ENCODE measurements at places on chromosomes 7 and 10.

GRCh38 chr7:50628434-50629084 is 63.4 kb upstream of the DDC start:
- DNase-seq: no peak

DNA sequence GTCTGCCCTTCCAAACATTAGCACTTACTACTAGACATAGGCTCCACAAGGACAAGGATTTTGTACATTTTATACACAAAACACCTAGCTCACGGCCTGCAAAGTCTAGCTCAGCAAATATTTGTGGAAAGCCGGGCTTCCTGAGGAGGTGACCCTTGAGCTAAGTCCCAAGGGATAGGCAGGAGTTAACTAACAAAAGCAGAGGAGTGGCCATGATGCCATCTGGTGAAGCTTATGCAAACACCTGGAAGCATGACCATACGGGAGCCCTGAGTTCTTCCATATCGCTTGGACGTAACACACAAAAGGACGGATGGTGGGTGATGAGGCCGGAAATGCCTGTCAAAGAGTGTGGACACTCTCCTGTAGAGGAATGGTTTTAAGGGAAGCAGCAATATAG is 25.9 kb upstream of the YAE1 start:
- DNase-seq: no peak

- DNase-seq: no peak
These were observed at the start of gene ALOX5 for GRCh38 chr10:45373576-45374349. Gene ALOX5 (plus strand): TSS chr10:45374216. CDS start chr10:45374280, 64 bp downstream.

GRCh38 chr10:124292911-124293615 is 125.7 kb downstream of the OAT start:
- DNase-seq: no peak

DNA sequence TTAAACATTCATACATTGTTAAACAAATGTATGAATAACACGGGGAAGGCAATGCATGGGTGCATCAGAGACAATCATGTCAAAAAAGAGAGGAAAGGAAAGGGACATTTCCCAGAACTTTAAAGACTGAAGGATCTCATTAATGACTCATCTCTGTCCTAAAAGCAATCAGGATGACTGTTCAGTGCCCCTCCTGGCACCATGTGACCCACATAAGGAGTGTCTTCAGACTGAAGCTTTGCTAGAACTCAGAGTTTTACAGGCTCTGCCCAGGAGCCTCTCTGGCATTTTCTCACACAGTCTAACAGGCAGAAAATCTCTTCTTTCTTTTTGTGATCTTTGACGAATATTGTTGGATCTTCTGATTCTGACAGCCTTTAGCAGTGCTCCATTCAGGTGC is 315.3 kb downstream of the OTUD1 start:
- no peak for DNase-seq

GRCh38 chr10:47024399-47025252 is 113.4 kb downstream of the PTPN20 start:
- peak; percentile 10 for DNase-seq

DNA sequence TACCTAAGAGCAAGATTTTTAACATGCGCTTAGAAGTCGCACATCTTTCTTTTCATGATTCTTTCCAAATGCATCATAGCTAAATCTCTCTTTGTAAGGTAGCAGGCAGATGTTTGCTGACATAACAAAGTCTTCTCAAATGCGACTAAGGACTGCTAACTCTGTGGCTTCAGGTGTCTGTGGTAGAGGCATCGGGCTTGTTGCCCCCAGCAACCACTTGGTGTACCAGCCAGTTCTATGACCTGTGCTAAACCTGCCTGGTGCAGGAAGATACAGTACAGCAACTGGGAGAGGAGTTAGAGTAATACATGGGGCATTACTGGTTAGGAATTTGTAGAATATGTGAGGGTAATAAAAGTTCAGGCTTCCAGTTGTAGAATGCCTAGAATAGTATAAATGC is 654.1 kb downstream of the NRG3 start:
- no peak for DNase-seq

DNA sequence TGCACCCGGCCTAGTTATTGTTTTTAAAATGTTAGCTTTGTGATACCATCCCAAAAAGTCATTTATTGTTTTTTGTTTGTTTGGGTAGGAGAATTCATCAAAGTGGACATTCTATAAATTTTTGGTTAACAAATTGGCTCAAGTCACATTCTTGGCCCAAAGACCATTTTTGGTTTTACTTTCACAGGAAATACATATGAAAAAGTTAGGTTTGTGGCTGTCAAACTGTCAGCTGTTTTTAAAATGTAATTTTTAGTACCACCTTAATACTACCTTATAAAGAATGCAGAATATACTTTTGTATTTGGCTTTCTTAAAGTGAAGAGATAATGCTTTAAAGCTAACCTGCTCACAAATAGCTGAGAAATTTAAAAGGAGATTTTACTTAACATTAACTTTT is 25.1 kb downstream of the TMEM168 start:
- DNase-seq: no peak

DNA sequence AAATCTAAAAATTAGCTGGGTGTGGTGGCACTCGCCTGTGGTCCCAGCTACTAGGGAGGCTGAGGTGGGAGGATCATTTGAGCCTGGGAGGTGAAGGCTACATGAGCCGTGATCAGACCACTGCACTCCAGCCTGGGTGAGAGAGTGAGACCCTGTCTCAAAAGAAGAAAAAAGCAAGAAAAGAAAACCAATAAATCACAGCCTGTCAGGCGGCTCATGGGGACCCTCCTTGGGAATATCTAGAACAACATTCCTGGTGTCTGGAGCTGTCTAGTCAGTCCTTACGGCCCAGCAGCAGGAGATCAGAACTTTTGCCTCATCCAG is 130.6 kb upstream of the TNRC18 start:
- no peak for DNase-seq

- DNase-seq: no peak
These were observed 192.8 kb upstream of the AHR start for GRCh38 chr7:17105701-17106100.

GRCh38 chr7:101814081-101814990 is 3.1 kb upstream of the CUX1 start:
- no peak for DNase-seq

DNA sequence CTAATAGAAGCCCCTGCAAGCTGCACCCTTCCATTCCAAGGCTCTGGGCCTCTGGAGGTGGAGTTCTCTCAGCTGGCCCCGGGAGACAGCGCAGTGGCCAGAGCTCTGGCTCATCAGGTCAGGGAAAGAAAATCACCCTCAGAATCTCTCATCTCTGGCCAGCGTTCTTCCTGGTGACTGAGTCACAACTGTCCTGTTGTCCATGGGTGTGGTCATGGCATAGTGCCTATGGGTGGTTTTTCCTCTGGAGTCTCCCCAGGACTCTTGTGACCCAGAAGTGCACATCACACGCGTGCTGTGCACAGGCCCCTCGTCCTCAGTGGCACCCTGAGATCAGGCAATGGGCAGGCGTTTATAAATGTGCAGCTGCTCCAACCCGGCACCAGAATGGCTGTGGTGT is 27.4 kb upstream of the FXYD4 start:
- DNase-seq: no peak

GRCh38 chr7:98913026-98913425 is 34.7 kb downstream of the TRRAP start:
- no peak for DNase-seq

DNA sequence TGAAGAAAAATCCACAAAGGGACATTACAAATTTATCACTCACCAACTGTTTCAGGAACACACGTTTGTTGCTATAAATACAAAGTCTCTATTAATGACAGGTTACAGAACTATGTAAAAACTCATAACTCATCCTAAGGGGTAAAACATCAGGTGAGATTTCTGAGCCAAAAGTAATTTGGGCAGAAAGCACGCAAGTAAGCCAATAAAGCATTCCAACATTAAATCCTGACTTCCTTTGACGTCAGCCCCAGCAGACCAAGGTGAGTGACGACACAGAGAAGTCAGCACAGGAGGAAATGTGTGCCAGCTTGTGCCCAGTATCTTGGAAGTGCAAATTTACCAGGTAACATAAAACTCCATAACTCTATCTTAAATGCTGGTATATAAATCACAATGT is 45.7 kb downstream of the IMMP2L start:
- no peak for DNase-seq

DNA sequence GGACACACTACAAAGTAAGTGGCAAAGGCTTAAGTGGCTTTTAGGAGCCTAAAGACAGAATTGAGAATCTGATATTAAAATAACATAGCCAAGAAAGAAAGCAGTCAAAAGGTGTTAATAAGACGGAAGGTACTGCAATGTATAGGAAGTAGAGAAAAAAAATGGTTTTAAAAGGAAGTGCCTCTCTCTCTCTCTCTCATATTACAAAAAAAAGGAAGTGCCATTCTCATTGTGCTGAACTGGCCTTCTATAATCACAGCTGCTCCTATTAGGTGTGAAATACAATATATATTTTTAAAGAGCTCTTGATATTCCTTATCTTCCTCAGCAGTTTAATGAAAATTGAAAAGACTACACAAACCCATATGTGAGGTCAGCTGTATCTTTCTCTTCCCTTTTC is 199.4 kb upstream of the NPVF start:
- DNase-seq: peak; percentile 26

GRCh38 chr10:112721080-112721698 is 228.9 kb upstream of the TCF7L2 start:
- DNase-seq: no peak

DNA sequence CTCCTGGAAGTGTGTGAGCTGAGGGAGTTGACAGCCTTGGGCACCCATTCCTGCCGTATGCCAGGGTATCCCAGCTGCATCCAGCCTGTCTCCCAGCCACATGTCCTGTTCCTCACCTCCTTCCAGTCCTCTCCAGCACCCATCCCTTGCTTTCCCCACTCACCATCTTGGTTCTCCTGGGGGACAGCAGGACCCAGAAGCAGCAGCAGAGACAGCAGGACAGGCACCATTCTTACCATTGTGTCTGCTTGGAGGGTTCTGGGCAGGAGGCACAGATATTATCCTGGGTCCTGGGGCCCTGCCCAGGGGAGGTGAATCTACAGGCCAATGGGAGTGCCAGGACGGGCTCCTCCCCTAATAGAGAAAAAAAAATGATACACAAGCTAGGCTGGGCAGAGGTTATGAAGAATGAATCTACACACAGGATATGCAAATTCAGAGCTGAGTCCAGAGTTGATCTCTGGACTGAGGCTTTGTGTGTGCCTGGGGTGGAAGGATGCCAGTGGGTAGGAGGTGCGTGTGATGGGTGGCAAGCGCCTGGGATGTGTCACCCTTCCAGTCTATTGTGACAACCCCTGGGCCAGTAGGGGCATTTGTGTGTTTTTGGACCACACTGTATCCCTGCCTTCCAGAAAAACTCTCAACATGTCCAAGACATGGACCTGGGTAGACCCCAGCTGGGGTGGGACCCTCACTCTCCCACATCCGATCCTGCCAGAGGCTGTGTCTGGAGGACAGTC is at the start of gene AZGP1:
AZGP1 (minus strand) TSS at position 250 of the 740 bp plus-strand sequence; CDS start at position 239, 11 bp downstream.
- no peak for DNase-seq

- DNase-seq: no peak
These were observed 737.8 kb downstream of the LRMDA start for GRCh38 chr10:76169246-76169645.
